ENCODE measurements at places on chromosomes 7 and 10.

DNA sequence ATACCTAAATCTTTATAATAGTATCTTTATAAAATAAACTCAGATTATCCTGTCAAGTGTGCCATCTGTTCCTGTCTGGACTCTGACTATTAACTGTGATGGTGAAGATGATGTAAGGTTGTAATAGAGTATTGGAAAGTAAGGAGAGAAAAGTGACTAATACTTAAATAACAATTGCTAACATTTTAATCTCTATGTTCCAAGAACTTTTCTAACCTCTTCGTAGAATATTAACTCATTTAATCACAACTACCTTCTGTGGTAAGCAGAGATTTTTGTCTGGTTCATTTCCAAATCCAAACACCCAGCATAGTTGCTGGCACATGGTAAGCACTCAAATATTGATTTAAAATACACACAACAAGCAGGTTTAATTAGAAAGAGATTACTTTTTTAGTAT lies 2.5 kb downstream of the TNPO3 start:
- DNase-seq: no peak

DNA sequence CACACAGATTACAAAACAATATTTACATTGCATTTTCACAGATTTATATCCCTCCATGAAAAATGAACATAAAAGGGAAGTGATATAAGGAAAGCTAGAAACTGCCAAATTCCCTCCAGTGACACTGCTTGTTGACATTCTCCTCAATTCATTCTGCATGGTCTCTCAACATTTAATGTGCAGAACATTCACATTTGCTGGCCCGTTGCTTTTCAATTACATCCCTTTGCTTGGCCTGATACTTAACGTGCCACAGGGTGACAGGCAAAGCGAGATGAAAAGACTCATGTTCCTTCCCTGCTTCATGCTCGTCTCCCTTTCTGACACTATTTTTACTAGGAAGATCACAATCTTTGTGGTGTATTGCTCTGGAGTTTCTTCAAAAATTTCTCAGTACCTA lies 1019.7 kb upstream of the LRRN3 start:
- no peak for DNase-seq

GRCh38 chr7:44184206-44184872 lies 4.9 kb downstream of the GCK start:
- peak; percentile 42 for DNase-seq

DNA sequence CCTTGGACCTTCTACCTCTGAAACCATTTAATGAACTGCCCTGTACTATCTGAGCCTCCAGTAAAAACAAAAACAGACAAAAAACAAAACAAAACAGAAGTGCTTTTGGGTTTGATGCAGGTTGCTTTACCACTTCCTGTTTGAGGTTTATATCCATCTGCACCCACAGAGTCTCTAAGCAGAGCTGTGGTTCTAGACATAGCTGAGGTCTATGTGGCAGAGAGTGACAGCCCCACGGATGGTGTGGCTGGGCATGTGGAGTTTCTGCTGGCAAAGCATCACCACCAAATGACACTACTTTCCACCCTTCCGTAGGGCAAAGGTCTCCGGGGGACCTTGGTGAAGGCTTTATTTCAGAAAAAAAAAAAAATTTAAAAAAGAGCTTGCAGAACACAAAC lies 754.2 kb downstream of the GRID1 start:
- no peak for DNase-seq
